ENCODE measurements at places on chromosomes 4 and X. TPM values are rescaled to one million over a fixed set of nuclear protein-coding genes. Genes with fewer than 3 reads are reported as not detected.

The EDA2R gene
- total RNA-seq = 12.8 TPM

The BEX2 gene
- 0.60 TPM for total RNA-seq

The SERTM2 gene
- total RNA-seq = not detected

The FAM133A gene
- total RNA-seq = not detected

The IL13RA1 gene
- total RNA-seq = 22.2 TPM

The ADH1B gene
- 104 TPM for total RNA-seq

The RBM46 gene
- under 0.01 TPM for total RNA-seq

The CXorf65 gene
- not detected for total RNA-seq

The NOX1 gene
- total RNA-seq = 0.17 TPM
